Spinal cord (tissue), 10 donors: ENCODE measurements at places on chromosomes 1 and 21.
A peak's percentile ranks its signal among the peaks of the same experiment; 100 is the strongest.

- no peak for DNase-seq
Measured at GRCh38 chr1:54861070-54861761, 25.8 kb downstream of the DHCR24 start.

- DNase-seq: no peak
Measured at GRCh38 chr1:180560200-180560867, 1.6 kb downstream of the OVAAL start.

DNA sequence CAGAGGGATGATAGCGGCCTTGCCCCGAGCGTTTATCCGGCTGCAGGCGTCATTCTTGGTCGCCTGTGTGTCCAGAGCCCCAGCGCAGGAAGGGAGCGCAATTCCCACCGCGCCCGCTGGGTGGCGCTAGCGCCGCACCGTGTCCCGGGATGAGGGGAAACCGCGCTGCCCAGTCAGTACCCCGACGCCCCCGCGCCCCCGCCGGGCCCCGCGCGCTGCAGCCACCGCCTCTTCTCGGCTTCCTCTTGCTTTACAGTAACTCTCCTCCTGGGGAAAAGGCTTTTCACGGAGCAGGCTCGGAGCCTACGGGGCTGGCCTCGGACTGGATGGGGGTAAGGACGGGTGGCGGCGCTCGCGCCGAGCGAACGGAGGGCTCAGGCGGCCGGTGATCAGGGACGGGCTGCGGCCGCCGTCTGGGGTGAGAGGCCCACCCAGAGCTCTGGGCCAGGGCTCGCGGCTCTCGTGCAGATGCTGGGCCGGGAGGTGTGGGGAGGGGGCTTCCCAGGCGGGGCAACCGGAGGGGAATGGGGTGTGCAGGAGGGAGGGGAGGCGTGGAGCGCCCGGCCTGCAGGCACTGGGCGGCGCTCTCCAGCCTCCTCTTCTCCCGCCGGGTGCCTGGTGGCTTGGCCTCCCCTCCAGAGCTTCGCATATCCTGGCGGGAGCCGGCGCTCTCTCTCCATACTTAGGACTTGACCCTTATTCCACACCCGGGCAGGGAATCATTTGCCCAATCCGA lies 29.8 kb downstream of the TEX35 start:
- DNase-seq: peak; percentile 95

- DNase-seq: no peak
Measured at GRCh38 chr1:95146637-95147036, 29.5 kb downstream of the TLCD4 start.

DNA sequence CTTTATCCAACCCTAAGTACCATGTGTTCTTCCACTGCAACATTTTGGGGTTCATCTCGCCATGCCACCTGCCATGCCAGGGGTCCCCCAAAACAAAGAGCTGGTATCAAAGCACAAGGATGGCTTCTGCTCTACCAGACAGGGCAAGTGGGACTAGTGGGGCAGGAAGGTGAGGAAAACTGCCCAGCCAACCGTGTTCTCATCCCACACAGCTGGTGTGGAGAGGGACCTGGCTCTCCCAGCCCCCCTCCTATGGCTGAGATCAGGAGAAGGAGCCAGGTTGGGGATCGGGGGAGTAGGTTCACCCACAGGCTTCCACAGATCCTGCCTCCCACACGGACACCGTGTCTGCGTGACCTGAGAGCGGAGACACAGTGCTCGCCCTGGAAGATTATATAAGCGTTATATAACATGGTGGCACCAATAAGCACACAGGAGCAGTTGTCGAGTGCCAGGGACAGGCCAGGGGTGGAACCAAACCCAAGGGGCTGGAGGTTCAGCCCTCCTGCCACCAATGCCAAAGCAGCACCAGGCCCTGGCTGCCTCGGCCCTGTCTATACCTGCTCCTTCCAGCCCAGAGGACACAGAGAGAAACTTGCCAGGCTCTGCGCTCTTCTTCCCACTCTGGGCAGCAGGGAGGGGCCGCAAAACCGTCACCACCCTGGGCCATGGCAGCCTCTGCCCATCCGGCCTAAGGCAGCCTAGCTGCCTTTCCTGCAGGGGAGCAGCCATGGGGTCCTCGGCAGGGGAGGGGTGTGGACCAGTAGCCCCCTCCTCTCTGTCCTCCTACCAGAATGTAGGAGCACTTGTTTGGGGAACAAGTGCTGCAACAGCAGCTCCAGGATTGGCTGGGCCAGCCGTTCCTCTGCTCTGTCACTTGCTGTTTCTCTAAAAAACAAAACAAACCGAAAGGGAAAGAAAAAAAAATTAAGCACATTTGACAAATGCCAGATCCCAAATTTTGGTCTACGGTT lies 43.5 kb downstream of the CD34 start:
- DNase-seq: peak; percentile 15

DNA sequence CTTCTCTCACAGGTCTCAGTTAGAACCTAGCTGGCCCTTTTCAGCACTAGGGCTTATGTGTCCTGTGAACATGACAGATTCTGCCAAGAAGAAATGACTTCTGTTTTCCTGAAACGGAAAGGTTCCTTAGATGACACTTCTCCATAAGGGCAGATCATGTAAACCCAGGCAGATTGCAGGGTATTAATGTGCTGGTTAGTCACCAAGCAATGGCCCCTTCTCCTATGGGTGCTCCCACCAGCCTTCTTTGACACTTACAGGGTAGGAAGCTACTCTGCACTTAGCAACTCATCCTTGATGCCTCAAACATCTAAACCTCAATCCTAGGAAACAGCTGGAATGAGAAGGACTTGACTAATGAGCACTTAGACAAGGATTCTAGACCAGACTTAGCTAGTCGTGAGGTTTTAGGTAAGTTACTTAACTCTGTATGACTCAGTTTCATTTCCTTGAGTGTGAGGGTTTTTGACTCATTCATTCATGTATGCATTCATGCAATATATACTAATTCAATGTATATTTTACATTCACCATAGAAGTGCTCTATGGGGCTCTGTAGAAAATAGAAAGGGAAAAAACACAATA lies 74.1 kb upstream of the PLXNA2 start:
- no peak for DNase-seq

- no peak for DNase-seq
Measured at GRCh38 chr1:194833111-194833510, 1646.7 kb upstream of the B3GALT2 start.

- no peak for DNase-seq
Measured at GRCh38 chr1:29033829-29034466, 89.8 kb downstream of the TMEM200B start.

DNA sequence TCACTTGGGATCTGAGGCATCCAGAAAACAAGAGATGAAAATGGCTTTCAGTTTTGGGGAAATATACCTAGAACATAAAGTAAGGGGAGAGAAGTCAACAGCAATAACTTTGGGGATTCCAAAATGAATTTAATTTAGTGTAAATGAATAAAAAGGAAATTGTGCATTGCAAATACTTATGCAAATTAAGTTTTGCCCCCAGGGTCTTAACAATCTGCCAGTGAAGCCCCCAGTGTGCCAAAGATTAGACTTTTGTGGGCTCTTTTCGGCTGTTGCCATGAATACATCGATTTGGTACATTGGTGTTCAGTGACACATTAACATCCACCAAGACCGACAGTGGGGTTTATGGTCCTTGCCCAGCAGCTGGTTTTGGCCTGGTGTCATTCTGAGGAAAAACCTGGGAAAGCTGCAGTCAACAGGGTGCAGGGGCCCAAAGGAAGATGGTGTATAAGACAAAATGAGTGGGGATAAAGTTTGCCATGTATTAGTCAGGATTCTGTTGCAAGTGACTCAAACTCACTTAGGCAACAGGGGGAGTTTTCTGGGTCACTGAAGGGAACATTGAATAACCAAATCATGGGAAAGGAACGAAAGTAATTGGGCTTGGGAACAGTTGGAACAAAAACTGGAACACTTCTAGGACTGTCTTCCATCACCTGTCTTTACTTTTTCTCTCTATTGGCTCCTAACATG lies 30.2 kb upstream of the IGSF3 start:
- DNase-seq: peak; percentile 69

GRCh38 chr1:178869119-178869697 lies 1.7 kb downstream of the ANGPTL1 start:
- DNase-seq: no peak

DNA sequence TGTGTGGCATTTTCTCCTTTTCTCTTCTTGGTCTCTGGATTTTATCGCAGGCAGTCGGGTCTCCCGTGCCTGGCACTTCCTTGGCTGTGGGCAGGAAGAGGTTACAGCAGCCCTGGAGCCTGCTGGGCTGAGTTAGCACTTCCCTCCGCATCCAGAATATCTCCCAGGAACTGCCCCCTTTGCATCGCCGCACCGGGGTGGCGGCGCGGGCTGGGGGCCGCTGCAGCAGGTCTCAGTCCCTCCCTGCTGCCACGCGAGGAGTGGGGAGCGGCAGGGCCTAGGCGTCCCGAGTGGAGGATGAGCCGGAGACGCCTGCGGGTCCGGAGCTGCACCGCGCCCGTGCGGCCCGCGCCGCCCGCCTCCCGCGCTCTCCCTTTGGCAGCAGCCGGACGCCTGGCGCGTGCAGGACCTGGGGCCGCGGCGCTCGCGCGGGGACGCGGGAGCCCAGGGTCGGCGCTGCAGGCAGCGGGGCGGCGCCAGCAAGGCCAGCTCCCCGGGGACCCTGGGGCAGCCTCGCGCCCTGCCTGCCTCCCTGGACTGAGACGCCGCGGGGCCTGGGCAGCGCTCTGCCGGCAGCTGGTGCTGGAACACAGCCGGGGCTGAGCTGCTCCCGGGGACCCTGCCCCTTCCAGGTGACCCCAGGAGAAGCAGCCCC lies 192.8 kb downstream of the PRDM2 start:
- no peak for DNase-seq

DNA sequence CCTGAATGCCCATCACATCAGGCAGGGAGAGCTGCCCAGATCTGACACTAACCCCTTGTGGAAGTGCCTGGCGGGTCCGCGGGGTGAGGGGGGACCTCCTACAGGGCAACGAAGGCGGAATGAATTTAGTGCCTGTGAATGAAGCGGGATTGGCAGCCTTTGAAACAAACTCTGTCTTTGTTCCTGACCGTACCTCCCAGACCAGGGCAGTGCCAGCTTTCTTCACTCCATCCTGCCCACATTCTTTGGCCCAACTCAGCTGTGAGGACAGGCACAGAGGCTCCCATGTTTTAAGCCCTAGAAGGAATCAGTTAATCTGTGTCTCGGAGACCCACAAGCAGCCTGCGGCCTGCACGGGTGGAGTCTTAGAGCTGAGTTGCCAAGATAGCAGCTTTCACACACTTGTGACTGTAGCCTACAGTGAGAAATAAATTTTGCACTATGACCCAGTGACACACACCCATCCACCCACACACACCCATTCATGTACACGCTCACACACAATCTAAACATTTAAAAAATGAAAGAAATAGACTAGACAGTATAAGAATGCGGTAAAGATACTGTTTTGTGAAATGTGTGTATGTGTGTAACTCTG lies 60.1 kb upstream of the USP24 start:
- DNase-seq: peak; percentile 41

- no peak for DNase-seq
Measured at GRCh38 chr1:159983681-159984080, 29.6 kb upstream of the SLAMF9 start.

DNA sequence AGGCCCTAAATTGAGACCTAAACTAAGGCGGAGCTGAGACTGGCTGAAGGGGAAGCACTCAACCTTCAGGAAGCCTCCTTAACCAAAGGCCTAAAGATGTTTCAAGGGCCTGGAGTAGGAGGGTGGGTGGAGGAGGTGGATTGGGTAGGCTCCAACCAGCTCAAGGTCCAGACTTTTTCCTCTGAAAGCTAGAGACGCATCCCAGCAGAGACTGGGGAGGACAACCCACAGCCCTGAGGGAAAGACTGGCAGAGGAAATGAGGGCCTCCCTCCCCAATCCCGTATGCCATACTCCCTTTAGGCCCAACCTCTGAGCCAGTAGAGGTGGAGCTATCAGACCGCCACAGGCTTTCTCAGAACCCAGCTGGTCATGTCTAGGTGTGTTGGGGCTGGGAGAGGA lies 1.1 kb downstream of the ECM1 start:
- no peak for DNase-seq

DNA sequence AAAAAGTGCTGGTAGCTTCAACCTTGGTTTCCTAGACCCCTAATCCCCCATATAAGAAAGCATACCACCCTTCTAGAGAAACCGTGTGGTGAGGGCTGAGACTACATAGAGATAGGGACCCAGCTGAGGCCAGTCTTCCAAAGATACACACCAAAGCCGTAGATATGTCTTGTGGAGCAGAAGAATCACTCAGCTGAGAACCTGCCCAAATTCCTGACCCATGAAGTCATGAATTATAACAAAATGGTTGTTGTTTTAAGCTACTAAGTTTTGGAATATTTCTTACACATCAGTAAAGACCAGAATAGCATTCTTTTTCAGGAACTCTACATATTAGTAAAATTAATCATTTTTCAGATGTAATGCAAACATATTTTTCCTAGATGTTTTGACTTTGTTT lies 3.3 kb upstream of the SNRPE start:
- no peak for DNase-seq

DNA sequence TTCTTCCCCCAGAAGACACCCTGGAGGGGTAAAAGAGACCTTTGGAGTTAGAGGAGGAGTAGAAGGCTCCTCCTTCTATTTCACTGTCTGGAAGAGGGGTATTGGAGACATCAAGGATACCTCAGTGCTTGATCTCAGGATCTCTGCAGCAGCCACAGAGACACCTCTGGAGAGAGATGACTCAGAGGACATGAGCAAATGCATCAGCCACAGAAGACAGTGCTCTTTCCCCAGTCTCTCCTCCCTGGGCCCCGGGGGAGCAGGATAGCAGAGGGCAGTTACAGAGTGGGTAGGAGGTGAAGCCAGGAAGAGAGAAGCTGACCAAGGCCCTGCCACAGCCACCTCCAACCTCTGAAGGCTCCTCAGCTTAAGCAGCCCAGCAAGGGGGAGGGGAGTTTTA lies 15.3 kb upstream of the TEDDM1 start:
- DNase-seq: no peak

- DNase-seq: no peak
Measured at GRCh38 chr1:60257531-60257930, 184.0 kb upstream of the C1orf87 start.

DNA sequence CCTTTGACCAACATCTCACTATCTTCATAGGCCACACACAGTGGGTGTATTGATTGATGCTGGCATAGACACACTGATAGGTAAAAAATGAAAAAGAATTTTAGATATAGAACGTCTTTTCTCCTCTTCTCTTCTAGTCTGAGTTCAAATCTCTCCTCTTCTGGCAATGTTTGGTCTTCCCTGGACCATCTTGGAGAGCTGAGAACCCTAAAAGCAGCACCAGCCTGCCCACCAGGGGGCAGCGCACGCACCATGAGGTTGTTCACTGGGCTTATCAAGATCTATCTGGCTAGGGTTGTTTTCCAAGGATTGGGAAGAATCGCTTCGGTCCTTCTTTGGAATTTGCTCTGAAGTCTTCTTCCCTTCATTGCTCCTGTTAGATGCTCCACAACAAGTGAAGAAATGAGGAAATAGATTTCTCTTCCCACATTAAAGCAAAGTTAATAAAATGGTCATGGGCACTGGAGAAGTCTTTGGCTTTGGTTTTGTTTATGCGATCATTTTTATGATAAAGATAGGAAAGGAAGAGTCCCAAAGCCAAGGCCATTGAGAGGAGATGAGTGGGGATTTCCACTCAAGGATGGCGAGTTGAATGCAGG lies 104.0 kb upstream of the OLIG2 start:
- no peak for DNase-seq

- DNase-seq: no peak
Measured at GRCh38 chr1:60342569-60342968, 269.0 kb upstream of the C1orf87 start.
